ENCODE measurements at places on chromosomes 3 and 15.

DNA sequence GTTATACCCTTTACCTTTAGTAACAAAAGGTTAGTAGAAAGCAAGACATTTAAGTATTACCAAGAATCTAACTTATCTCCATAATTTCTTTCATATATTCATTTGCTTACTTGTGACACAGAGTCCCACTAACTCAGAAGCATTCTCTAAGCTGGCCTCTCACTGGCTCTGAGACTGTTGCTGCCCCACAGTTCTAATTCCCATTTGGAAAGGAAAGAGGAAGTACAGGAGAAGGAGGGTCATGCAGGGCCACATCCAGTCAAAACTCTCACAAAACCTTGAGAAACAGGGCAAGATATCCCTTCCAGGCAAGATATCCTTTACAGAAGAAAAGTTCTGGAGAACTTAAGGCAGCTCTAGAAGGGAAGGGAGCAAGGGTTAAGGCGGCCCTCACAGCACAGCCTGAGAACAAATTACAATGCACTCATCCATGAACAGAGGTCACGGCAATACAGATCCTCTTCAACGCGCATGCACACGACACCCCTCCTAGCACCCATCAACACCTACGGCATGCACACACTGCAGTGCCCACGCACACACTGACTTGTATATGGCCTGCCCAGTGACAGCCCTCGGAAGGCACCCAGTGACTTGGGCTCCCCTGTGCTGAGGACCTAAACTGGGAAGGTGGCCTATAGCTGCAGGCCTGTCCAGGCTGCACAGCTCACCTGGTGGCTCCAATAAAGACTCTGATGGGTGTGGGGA lies 13.0 kb upstream of the MYO5C start:
- peak; percentile 35 for DNase-seq

DNA sequence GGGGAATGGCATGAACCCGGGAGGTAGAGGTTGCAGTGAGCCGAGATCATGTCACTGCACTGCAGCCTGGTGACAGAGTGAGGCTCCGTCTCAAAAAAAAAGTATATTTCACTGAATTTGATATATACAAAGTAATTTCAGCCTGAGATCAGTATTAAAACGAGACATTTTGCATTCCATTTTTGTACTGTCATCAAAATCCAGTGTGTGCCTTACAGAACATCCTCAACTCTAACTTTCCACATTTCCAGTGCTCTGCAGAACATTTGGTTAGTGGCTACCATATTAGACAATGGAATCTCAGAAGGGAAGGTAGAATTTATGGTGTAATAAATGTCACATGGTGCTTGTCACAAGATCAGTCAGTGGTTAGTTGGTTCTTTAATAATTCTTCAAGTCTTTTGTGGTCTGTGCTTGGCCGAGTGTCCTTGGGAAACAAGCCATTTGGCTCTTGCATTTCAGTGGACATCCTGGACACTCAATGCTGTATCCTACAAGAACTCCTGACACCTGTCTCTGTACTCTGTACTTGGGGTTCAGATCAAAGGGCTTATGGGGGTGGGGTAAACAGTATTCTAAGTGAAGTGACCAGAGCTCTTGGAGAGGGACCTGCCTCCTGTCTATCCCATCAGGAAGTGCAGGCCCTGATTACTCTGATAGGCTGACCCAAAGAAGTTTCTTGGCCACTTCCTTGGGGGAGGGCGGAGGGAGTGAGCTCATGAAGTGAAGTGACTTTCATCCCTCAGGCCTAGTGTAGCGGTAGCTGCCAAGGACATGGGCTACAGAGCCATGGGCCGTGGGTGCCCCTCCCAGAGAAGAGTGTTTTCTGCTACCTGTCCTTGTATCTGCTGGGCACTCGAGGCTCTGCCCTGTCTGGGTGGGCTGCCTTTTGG lies 3.7 kb downstream of the ACVR2B start:
- no peak for DNase-seq

DNA sequence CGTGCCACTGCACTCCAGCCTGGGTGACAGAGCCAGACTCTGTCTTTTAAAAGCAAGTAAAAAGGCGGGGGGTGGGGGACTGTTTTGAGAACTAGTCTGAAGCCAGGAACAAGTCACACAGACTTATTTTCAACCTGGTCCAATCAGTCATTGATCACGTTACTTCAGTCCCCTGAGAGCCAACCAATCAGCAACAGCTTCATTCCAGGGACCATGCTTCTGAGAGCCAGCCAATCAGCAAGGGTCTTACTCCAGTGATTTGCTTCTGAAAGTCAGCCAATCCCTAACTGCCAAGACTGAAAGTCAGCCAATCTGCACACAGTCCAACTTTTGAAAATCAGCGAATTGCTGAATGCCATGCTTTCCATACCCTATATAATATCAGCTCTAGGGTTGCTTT lies 48.6 kb upstream of the C15orf39 start:
- peak; percentile 92 for DNase-seq

DNA sequence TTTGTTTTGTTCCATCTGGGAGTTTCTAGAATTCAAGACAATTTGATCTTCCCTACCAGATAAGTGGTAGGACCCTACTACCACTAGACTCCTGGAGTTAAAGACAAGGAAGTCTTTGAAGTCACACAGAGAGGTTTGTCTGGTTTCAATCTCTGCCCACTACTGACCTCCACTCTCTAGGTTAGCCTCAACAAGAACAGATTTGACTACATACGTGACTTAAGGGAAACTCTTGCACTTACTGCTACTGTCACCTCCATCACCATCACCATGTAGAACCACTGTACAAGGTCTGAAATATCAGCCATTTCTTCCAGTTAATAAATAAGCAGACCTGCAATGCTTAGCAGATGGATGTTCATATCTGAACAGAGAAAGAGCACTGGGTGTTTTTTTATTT lies 148.3 kb upstream of the ARHGEF26 start:
- DNase-seq: no peak

DNA sequence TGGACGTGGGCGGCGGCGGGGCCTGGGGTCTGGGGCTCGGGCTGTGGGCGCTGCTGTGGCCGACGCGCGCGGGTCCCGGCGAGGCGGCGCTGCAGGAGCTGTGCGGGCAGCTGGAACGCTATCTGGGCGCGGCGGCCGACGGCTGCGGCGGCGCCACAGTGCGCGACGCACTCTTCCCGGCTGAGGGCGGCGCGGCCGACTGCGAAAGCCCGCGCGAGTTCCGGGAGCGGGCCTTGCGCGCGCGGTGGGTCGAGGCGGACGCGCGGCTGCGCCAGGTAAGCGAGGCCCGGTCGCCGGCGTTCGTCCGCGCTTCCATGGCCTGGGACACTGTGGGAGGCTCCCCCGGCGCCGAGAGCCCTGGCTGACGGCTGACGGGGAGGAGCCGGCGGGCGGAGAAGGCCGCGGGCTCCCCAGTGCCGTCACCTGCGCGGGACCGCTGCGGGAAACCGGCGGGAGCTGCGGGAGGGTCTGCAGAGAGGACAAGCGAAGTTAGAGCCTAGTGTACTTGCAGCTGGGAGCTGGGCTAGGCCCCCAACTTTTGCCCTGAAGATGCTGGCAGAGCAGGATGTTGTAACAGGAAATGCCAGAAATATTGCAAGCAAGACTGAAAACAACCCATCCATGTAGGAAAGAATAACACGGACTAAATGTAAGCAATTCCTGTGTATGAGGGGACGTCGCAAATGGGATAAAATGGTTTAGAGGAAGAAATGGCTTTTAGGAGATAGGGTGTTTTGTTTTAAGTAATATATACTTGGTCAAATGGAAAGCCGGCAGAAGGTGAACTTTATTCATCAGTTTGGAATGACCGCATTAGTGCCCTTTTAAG lies 847 bp downstream of the WHAMM start:
- DNase-seq: peak; percentile 75

- no peak for DNase-seq
Observed at GRCh38 chr3:58858126-58858525, 191.6 kb upstream of the FAM3D start.

DNA sequence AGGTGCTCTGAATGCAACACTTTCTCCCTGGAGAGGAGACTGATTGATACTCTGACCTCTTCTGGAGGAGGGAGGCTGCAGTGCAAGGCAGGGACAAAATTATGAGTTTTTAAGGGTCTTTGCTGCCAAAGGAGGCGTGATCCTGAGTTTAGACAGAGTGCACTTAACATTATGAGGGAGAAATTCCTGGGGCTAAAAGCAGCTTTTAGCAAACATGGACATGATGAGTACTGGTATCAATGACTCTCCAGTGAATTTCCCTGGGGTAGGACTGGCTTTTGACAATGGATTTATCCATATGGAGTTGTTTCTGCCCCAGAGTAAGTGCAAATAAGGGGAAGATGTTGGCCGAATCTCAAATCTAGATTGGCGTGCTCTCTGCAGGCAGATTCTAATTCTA lies 133.1 kb downstream of the THSD4 start:
- DNase-seq: no peak

DNA sequence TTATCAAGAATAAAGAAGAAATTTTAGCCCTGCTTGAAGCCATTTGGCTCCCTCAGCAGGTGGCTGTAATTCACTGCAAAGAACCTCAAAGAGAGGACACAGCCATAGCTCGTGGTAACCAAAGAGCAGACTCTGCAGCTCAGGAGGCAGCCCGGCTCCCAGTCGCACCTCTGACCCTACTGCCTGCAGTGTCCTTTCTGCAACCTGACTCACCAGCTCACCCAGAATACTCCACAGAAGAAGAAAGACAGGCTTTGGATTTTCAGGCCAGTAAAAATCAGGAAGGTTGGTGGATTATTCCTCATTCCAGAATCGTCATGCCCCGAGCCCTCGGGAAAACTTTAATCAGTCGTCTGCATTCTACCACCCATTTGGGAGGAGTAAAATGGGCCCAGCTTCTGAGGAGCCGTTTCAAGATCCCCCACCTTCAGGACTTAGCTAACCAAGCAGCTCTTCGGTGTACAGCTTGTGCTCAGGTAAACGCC lies 38.6 kb downstream of the ZBTB11 start:
- DNase-seq: peak; percentile 15

GRCh38 chr3:69823743-69824142 lies 84.5 kb downstream of the MITF start:
- DNase-seq: no peak

GRCh38 chr3:39285332-39285731 lies 5.5 kb upstream of the CX3CR1 start:
- no peak for DNase-seq

DNA sequence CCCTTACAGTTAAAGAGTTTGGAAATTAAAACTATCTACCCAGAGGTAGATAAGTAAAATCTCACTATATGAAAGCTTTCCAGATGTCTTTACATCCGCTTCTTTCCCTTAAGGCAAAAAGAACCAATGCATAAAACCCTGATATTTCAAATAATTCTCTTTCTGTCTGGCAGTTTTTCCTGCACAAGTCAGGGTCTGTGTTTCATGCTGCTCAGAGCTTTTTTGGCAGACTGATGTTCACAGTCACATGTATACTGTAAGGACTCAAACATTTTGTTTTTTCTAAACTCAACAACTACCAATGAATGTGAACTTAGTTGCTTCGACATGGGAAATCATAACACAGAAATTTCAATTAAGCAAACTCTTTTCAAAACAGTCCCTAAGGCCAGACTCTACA lies 988.4 kb downstream of the EPHA3 start:
- DNase-seq: no peak

- no peak for DNase-seq
Observed at GRCh38 chr3:15631426-15632211, 30.1 kb downstream of the BTD start.

DNA sequence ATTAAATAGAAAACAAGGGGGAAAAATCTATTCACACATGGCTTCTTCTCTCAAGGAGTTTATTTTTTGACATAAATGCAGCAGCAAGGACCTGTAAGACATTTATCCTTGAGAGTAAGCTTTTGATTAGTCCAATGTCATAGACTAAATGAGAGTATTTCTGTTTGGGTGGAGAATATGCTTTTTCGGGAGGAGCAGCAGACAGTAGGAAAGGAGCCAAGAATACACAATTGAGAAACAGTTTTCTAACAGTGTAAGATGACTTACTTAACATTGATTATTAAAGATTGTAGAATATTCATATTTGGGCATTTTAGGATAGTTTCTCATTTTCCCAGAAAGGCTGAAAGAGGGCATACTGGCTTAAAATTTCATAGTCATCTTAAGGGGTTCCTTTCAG lies 65.9 kb upstream of the PAQR5 start:
- no peak for DNase-seq

- no peak for DNase-seq
Observed at GRCh38 chr3:124605781-124606579, 124.3 kb upstream of the UMPS start.
